ENCODE measurements at places on chromosomes 3 and 15. TPM values are rescaled to one million over a fixed set of nuclear protein-coding genes. Genes with fewer than 3 reads are reported as not detected.

DNA sequence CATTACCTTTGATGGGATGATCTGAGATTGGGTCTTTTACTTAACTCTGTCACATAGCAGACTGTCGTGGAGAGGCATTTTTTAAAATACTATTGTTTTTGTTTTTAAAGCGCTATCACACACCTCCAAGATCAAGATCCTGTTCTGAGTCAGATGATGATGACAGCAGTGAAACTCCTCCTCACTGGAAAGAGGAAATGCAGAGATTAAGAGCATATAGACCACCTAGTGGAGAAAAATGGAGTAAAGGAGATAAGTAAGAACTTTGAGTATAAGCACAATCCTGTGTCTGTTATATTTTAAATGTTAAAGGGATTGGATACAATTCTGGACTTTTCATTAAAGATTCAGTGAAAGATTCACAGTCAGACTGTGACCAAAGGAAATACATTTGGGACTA is 18.4 kb upstream of the ZBTB47 start:
- DNase-seq: no peak

DNA sequence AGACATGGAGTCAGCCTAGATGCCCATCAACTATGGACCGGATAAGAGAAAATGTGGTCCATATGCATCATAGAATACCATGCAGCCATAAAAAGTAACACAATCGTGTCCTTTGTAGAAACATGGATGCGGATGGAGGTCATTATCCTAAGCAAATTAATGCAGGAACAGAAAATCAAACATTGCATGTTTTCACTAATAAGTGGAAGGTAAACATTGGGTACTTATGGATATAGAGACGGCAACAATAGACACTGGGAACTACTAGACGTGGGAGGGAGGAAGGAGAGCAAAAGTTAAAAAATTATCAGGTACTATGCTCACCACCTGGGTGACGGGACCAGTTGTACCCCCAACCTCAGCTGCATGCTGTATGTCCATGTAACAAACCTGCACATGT is 2.5 kb downstream of the PLD1 start:
- DNase-seq: no peak

DNA sequence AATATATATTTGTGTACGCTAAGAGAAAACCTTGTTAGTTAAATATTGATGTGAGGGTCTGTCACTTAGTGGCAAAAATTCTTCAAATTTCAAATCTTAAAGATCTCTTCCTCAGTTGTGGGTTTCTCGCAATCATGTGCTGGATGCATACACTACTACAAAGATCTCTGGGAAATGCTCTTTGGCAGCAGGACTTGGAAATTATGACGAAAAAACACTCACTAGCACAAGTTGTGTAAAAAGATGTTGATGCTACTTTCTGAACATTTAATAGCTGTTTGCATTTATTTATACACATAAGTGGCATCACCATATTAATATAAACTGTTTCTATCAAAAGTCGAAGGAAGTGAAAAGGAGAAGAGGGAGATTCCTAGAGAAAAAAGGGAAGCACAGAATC is 10.8 kb upstream of the NANOGP8 start:
- no peak for DNase-seq

- peak; percentile 70 for DNase-seq
These were observed 44.6 kb upstream of the POLG start for GRCh38 chr15:89379251-89379695.

- DNase-seq: no peak
These were observed 24.9 kb upstream of the GABRA5 start for GRCh38 chr15:26841941-26842340.

DNA sequence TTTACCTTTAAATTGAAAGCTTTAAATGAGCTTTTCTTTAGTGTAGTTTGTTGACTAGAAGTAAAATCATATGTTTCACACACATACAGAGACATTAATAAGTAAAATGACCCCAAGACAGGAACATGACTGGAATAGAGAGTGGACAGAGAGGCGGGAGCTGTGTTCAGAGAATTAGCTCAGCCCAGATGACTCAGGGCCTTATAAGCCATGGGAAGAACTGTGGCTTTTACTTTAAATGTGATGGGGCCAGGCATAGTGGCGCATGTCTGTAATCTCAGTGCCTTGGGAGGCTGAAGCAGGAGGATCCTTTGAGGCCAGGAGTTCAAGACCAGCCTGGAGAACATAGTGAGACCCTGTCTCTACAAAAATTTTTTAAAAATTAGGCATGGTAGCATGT is 26.7 kb downstream of the SACM1L start:
- no peak for DNase-seq

GRCh38 chr15:69472046-69472445 is 19.4 kb downstream of the RPLP1 start:
- no peak for DNase-seq

DNA sequence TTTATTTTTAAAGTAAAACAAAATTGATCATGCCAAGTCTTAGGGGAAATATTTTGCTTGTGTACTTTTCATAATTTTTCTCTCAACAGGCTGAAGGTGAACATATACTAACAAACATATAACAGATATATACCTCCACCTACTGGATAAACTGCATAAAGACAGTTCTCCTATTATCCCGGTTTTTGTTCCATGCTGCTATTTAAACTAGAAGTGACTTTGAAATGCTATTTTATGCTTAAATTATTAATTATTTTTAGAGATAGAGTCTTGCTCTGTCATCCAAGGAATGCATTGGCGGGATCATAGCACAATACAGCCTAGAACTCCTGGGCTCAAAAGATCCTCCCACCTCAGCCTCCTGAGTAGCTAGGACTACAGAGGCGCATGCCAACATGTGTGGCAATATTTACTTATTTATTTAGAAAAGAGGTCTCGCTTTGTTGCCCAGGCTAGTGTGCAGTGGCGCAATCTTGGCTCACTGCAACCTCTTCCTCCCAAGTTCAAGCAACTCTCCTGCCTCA is 49.8 kb downstream of the ST3GAL6 start:
- DNase-seq: no peak

- no peak for DNase-seq
These were observed 408.9 kb upstream of the THBS1 start for GRCh38 chr15:39171944-39172368.

DNA sequence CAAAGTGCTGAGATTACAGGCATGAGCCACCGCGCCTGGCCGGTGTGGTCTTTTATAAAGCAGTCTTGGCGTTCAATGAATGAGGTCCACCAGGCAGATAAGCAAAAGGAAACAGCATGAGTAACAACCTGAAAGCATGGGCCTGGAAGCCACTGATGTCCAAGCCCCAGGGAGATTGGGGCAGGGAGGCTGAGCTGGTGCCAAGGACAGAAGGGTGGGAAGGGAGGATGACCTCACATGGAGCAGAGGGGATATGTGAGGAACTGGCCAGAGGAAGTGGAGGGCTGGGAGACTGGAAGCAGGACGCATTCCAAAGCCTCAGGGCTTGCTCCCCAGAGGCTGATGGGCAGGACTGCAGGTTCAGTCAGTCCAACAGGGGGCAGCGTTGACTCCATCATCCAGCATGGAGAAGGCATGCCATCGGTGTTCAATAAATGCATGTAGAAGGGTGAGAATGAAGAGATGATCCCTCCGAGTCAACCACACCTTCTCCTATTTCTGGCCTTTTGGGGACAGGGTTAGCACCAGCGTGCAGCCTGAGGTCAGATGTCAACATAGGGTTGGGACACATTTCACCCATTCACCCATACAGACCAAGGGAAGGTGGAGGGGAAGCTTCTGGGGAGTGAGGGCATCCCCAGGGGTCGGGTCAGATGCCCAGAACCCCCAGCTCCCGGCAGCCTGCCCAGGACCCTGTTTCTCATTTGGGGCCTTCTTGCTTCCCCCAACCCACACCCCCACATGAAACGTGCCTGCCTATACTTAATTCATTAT is 14.8 kb downstream of the MYL3 start:
- DNase-seq: peak; percentile 61

- peak; percentile 89 for DNase-seq
These were observed 607 bp upstream of the IMP3 start for GRCh38 chr15:75640483-75641178.

- no peak for DNase-seq
These were observed 49.5 kb downstream of the SMARCC1 start for GRCh38 chr3:47732143-47732542.

Gene GPR156
- total RNA-seq: 0.41 TPM

Gene COL6A5
- total RNA-seq: not detected

Gene P2RY14
- total RNA-seq: 3.5 TPM

Gene BTLA
- total RNA-seq: 30.8 TPM

Gene CPEB1
- total RNA-seq: 0.74 TPM

Gene SUSD5
- 0.43 TPM for total RNA-seq

Gene LIPH
- total RNA-seq: 1.7 TPM

Gene TMEM62
- total RNA-seq: 31.6 TPM
